ENCODE measurements at places on chromosomes 16 and 17. TPM values are rescaled to one million over a fixed set of nuclear protein-coding genes. Genes with fewer than 3 reads are reported as not detected.

DNA sequence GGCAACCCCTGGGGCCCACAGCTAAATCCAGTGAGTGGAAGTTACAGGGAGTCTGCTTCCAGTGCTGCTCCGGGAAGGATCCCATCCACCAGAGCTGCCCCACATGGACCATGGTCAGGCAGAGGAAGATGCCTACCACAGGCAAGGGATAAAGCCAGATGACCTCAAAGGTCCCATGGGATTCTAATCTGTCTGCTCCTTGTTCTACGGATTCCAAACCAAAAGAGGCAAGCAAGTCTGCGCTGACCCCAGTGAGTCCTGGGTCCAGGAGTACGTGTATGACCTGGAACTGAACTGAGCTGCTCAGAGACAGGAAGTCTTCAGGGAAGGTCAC, 1.4 kb downstream of the CCL4L2 start:
- DNase-seq: no peak

GRCh38 chr17:72268431-72268830, 147.6 kb downstream of the SOX9 start:
- peak; percentile 33 for DNase-seq

GRCh38 chr17:72206376-72206775, 85.6 kb downstream of the SOX9 start:
- DNase-seq: no peak

SMIM36 gene
- total RNA-seq: not detected

DNA sequence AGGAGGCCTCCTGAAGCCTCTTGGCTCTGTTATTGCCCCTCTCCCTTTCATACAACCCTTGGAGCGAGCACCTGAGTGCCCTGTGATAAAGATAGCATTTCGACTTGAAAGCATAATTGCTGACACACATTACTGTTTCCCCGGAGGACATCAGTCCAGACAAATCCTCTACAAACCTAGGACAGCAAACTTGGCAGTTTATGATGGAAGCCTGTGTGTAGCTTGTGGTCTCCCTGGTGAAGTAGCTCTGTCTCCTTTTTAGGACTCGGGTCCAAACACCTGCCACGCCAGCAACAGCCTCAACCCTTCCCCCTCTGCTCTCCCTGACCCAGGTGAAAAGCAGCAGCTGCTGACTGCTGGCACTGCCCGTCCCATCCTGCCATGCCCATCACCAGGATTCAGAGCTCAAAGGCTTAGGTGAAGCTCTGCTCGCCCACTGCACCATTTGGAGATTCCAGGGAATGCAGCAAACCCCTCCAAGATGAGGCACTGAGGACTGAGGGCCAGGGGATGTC, 55.9 kb downstream of the IRX6 start:
- DNase-seq: peak; percentile 33

TMEM98 gene
- total RNA-seq: 40.5 TPM

GRCh38 chr16:12120982-12121652, 144.6 kb downstream of the SNX29 start:
- DNase-seq: no peak
